ENCODE measurements at places on chromosomes 12 and 14.

DNA sequence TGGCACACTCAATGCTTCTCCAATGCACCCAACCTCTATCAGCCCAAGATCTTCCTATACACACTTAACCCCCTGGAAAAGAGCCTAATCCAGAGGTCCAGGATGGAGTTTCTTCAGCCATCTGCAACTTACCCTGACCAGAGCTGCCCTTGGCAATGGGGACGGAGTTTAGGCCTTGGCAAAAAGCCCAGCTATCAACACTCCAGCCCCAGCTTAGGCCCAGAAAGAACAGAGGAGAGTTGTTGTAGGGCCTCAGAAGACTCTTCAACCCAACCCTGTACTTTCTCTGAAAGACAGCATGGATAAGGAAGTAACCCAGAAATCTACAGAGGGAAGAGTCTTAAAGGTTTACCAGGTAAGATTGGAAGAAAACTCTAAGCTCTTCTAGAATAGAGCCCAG, 219.3 kb upstream of the PELI2 start:
- H3K36me3 ChIP-seq, result no peaks in the 10 kb centered on the region
- DNase-seq, result no peak
- H3K4me1 ChIP-seq, result no peaks in the 10 kb centered on the region
- H3K27me3 ChIP-seq, result no peaks in the 10 kb centered on the region
- no peak overlapping the region for H3K27ac ChIP-seq
- no peak overlapping the region for H3K4me3 ChIP-seq

DNA sequence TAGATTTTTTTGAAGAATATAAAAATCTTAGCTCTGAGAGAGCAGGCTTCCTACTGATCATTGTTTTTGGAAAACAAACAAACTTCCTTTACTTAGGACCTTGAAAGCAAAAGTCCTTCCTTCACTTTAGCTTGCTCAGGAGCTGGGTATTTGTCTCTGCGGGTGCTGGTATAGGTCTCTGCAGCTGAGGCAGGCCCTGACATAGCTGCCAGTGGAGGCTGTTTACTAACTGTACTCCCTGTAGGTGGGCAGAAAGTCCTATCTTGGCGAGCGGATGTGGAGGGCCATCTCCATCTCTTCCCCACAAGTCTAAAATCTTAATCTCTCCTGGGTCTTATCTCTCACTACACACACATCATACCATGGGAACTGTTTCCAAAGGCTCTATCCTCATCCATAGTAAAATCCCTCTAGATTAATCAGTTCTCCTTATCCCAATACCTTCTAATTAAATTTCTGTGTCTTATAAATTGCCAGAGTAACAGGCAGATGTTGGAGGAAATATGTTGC, 4.1 kb upstream of the MIA2 start:
- no peaks in the 10 kb centered on the region for H3K4me1 ChIP-seq
- no peaks in the 10 kb centered on the region for H3K27me3 ChIP-seq
- H3K27ac ChIP-seq, result no peak overlapping the region
- no peak overlapping the region for H3K4me3 ChIP-seq
- DNase-seq, result no peak

DNA sequence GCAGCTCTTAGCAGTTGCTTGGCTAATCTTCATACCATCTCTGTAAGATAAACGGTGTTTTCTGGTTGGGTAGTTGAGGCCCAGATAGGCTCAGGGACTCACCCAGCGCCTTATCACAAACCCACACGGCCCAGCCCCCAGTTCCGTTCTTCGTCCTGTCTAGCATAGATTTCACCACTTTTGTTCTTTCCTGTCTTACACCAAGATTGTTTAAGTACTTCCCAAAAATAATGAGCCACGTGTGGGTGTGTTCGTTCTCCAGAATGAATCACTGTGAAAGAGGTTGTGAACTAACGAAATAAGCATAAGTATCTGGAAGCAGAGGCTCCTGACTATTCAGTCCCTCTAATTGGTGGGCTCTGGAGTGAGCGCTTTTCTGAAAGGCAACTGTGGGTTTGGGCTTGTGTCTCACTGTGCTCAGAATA, 21.4 kb downstream of the ACVR1B start:
- peak overlapping the region; percentile 40 for H3K27ac ChIP-seq
- no peaks in the 10 kb centered on the region for H3K27me3 ChIP-seq
- DNase-seq, result no peak
- H3K36me3 ChIP-seq, result peaks cover 14% of the 10 kb centered on the region
- no peak overlapping the region for H3K4me3 ChIP-seq
- H3K4me1 ChIP-seq, result peaks cover 56% of the 10 kb centered on the region

GRCh38 chr12:131381716-131382430, 329.0 kb upstream of the SFSWAP start:
- H3K27me3 ChIP-seq, result no peaks in the 10 kb centered on the region
- no peak overlapping the region for H3K4me3 ChIP-seq
- no peaks in the 10 kb centered on the region for H3K4me1 ChIP-seq

DNA sequence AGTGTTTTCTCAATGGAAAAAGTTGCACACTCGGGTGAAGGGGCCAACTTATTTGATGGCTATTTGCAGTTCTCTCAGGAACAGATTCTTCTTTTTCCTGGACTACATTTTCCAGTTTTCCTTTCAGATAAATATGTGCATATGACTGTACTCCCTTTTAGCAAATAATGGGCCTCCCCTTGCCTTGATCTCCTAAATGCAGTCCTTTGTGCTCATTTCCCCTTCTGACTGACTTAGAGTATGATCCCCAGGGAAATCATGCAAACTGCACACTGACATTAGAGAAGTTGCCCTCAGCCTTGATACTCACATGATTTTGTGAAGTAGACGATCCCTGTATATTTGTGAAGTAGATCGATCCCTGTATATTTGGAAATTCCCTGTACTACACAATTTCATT, 492.9 kb upstream of the NOVA1 start:
- H3K4me3 ChIP-seq, result no peak overlapping the region
- no peaks in the 10 kb centered on the region for H3K4me1 ChIP-seq
- DNase-seq, result no peak
- no peaks in the 10 kb centered on the region for H3K36me3 ChIP-seq

DNA sequence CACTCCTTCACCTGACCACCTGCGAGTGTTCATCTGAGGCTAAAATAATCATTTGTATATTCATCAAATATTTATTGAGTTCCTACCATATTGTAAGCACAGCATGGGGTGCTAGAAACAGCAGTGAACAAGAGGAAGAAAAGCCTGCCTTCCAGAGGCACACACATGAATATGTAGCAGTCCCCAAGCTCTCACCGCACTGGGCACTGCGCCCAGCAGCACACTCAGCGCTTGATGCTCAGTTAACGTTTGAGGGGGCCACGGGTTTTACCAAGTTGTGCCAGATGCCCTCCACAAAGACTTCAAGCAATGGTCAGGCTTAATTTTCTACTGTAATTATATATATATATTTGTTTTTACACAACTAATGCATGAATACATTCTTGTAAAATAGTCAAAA, 52.0 kb downstream of the HELB start:
- H3K4me1 ChIP-seq, result no peaks in the 10 kb centered on the region
- H3K27me3 ChIP-seq, result no peaks in the 10 kb centered on the region

DNA sequence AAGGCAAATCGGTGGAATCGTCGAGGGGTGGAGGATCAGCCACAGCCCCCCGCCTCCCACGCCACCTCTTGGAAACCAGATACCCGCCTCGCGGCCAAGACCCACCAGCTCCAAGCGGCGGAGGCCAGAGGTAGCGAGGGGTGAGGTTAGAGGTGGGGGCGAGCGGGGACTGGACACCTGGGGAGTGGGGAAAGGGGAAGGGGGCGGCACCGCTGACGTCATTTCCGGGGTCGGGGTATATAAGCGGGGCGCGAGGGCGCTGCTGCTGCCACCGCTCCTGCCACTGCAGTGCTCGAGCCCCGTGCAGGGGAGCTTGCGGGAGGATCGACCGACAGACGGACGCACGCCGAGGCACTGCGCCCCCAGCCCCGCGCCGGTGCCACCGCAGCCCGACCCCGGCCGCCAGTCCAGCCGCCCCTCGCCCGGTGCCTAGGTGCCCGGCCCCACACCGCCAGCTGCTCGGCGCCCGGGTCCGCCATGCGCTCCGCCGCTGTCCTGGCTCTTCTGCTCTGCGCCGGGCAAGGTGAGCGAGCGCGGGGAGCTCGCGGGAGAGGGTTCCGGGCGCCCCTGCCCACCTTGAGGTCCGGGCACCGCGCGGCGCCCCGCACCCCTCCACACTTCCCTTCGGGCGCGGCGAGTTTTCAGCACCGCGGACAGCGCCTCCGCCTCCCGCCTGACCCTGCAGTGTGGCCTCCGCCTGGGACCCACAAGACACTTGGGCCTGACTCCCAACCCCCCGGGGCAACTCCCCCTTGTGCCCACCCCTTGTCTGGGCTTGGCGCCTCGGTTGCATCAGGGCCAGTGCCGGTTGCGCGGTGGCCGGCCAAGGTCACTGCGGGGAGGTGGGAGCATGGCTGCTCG, at the start of gene CHGA:
CHGA (plus strand) TSS at position 268 of the 861 bp plus-strand sequence; CDS start at position 478, 210 bp downstream.
- H3K36me3 ChIP-seq, result no peaks in the 10 kb centered on the region
- H3K4me1 ChIP-seq, result no peaks in the 10 kb centered on the region
- no peak for DNase-seq

DNA sequence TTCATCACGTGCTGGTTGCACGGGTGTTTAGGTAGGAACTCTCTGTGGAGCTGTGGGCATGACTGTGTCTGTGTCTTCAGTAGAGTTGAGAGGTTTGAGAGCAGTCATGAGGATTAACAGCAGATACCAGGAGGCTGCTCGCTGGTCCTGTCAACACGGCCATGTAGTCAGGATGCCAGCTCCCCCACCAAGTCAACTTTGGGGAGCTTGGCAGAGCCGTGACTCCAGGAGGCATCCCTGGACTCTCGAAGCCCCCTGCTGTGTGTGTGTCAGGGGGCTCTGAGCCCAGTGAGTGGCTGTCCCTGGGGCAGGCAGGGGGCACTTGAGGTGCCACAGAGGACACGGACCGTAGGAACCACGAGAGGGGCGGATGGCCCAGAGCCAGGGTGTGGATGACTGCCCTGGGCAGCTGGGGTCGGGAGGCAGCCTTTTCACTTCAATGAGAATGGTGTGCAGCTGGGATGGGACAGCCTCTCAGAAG, 7.2 kb upstream of the GPR132 start:
- no peak overlapping the region for H3K27ac ChIP-seq
- H3K36me3 ChIP-seq, result no peaks in the 10 kb centered on the region
- H3K27me3 ChIP-seq, result no peaks in the 10 kb centered on the region

GRCh38 chr12:70747445-70748260, 110.4 kb upstream of the PTPRB start:
- H3K4me1 ChIP-seq, result no peaks in the 10 kb centered on the region
- no peak overlapping the region for H3K4me3 ChIP-seq
- no peak overlapping the region for H3K27ac ChIP-seq
- H3K36me3 ChIP-seq, result no peaks in the 10 kb centered on the region

DNA sequence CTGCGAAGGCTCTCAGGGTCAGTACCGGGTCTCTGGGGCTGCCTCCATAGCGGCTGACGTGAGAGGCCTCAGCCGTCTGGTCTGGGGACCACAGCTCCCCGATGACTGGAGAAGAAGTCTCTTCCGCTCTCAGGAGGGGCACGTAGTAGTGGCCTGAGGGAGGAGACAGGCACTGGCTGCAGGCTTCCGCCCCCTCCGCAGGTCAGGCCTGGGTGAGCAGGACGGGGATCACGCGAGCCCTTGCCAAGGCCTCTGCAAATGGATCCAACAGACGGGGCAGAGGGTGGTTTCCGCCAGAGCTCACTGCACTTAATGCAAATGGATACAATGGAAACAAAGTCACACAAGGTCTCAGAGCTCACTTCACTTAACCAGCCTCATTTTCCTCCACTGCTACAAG, 24.7 kb downstream of the ANKLE2 start:
- no peaks in the 10 kb centered on the region for H3K27me3 ChIP-seq
- DNase-seq, result no peak
- no peak overlapping the region for H3K4me3 ChIP-seq
- H3K27ac ChIP-seq, result no peak overlapping the region

GRCh38 chr12:27595231-27595642, 71.2 kb downstream of the PPFIBP1 start:
- no peak overlapping the region for H3K4me3 ChIP-seq
- no peaks in the 10 kb centered on the region for H3K27me3 ChIP-seq
- H3K36me3 ChIP-seq, result no peaks in the 10 kb centered on the region
- DNase-seq, result no peak
- peaks cover 34% of the 10 kb centered on the region for H3K4me1 ChIP-seq

GRCh38 chr12:2925322-2925995, 33.7 kb upstream of the TEAD4 start:
- no peak overlapping the region for H3K27ac ChIP-seq
- DNase-seq, result no peak
- no peaks in the 10 kb centered on the region for H3K36me3 ChIP-seq
- no peak overlapping the region for H3K4me3 ChIP-seq
- H3K27me3 ChIP-seq, result no peaks in the 10 kb centered on the region

DNA sequence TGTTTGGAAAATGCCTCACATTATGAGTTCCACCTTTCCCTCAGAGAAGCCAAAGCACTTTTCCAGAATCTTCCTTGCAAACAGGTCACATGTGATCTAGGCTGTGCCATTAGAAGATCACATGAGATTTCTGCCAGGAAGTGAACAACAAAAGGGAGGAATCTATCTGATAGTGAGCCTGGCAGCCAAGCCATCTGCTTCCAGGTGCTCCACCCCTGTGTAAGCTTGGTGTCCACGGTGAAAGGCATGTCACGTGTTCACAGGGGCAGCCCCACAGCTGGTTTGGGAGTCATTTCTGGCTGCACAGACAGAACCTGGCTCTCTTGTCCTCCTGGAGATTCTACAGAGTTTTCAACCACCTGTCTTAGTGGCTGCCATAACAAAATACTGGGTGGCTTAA, 3.5 kb upstream of the KSR2 start:
- H3K4me3 ChIP-seq, result no peak overlapping the region
- H3K36me3 ChIP-seq, result no peaks in the 10 kb centered on the region
- DNase-seq, result no peak
- no peak overlapping the region for H3K27ac ChIP-seq

DNA sequence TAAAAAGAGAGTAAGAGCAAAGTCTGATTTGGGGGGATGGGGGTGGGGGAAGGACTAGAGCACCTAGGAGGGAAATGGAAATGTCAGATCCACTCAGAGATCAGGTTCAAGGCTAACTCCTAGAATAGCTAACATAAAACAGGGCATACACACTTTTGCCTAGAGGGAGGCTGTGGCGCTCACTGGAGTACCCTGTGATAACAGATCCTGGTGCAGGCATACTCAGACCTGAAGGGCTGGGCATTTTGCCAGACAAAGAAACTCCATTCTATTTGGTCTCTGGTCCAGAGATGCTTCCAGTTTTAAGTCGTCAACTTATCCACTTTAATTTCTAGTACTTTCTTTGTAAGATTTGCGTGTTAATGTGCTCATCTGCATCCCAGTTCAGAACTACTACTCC, 5.8 kb downstream of the CTDSP2 start:
- peaks cover 90% of the 10 kb centered on the region for H3K4me1 ChIP-seq
- H3K36me3 ChIP-seq, result no peaks in the 10 kb centered on the region
- H3K27ac ChIP-seq, result peak overlapping the region; percentile 99
- no peak for DNase-seq
- no peaks in the 10 kb centered on the region for H3K27me3 ChIP-seq

- peak within 1 kb of the TSS; percentile 5 for H3K27ac ChIP-seq
- H3K4me3 ChIP-seq, result peak within 1 kb of the TSS; percentile 26
- no peaks in the 10 kb centered on the region for H3K36me3 ChIP-seq
- peaks cover 8% of the 10 kb centered on the region for H3K4me1 ChIP-seq
Measured at GRCh38 chr14:91867316-91867988, at the start of gene TC2N. Gene TC2N, minus strand, starts transcription at chr14:91867536. Its CDS starts 53,767 bp downstream, at chr14:91813769.
